ENCODE measurements at places on chromosomes 6 and 20.

- H3K4me3 ChIP-seq = no peak overlapping the region
- peaks cover 7% of the 10 kb centered on the region for H3K27me3 ChIP-seq
- no peak for DNase-seq
- no peak overlapping the region for H3K27ac ChIP-seq
- no peaks in the 10 kb centered on the region for H3K36me3 ChIP-seq
These were observed 3.9 kb downstream of the DOK5 start for GRCh38 chr20:54479138-54479906.

- H3K4me3 ChIP-seq = no peak overlapping the region
- no peaks in the 10 kb centered on the region for H3K36me3 ChIP-seq
- DNase-seq = no peak
- H3K27ac ChIP-seq = no peak overlapping the region
These were observed 24.3 kb upstream of the DLGAP4 start for GRCh38 chr20:36281785-36282380.

- no peaks in the 10 kb centered on the region for H3K36me3 ChIP-seq
- no peaks in the 10 kb centered on the region for H3K27me3 ChIP-seq
- H3K4me3 ChIP-seq = no peak overlapping the region
- H3K4me1 ChIP-seq = peaks cover 9% of the 10 kb centered on the region
- H3K27ac ChIP-seq = no peak overlapping the region
- peak; percentile 75 for DNase-seq
These were observed 679 bp upstream of the LPIN3 start for GRCh38 chr20:41339957-41340326.

- peaks cover 1% of the 10 kb centered on the region for H3K4me1 ChIP-seq
- peaks cover 70% of the 10 kb centered on the region for H3K36me3 ChIP-seq
- H3K4me3 ChIP-seq = no peak overlapping the region
- H3K27me3 ChIP-seq = no peaks in the 10 kb centered on the region
These were observed 7.3 kb downstream of the TFB1M start for GRCh38 chr6:155306958-155307357.

DNA sequence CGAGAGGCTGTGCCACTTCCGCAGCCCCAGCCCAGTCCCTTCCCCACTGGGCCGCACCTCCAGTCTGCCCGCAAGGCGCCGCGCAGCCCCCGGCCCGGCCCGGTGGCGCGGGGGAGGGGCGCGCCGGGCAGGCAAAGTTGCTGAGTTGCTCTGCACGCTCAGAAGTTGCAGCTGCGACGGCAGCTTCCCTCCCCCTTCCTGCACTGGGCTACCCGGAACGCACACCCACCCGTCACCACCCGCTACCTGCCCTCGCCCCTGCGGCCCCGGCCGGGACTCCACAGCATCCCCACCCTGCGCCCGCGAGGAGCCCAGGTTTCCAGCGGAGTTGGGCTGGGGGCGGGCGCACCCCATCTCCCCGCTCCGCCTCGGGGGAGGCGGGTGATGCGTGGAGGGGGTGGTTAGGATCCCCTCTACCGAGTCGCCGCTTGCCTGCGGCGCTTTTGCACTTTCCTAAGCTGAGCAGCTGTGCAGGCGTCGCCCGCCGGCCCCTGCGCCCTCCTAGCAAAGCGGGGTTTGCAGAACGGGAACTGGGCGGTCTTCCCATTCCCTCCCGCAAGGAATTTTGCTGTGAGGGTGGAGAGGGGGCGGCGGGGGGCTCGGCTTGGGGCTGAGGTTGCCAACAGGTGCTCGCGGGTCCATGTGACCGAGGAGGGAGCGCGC is 55.9 kb upstream of the RREB1 start:
- DNase-seq = peak; percentile 83
- no peaks in the 10 kb centered on the region for H3K27me3 ChIP-seq
- H3K36me3 ChIP-seq = no peaks in the 10 kb centered on the region
- H3K4me3 ChIP-seq = peak overlapping the region; percentile 54
- H3K4me1 ChIP-seq = peaks cover 26% of the 10 kb centered on the region

DNA sequence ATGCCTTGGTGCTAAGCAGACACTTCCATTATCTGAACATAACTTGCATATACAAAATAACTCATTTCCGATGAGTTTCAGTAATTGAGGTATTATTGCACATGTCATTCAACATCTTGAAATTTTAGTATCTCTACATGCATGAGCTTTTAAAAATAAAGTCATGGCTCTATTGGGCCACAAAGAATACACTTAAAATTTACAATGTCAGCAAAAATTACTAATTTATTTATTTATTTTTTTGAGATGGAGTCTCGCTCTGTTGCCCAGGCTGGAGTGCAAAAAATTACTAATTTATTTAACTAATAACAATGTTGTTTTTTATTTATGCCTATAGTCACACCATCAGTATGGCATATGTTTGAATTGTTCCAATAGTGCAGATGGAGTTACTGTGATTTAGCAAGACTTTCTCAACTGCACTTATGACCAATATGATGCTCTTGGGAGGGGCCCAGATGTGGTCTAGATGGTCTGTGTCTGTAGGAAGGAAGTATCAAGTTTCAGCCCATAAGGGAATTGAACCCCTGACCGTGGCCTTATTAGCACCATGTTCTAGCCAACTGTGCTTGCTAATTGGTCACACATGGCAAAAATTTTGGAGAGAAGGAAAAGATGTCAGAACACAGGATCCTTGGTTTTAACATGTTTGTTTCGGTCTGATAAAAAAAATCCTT is 370.7 kb upstream of the TSHZ2 start:
- no peak overlapping the region for H3K4me3 ChIP-seq
- no peaks in the 10 kb centered on the region for H3K4me1 ChIP-seq
- DNase-seq = no peak
- no peaks in the 10 kb centered on the region for H3K36me3 ChIP-seq
- H3K27me3 ChIP-seq = no peaks in the 10 kb centered on the region
- no peak overlapping the region for H3K27ac ChIP-seq

DNA sequence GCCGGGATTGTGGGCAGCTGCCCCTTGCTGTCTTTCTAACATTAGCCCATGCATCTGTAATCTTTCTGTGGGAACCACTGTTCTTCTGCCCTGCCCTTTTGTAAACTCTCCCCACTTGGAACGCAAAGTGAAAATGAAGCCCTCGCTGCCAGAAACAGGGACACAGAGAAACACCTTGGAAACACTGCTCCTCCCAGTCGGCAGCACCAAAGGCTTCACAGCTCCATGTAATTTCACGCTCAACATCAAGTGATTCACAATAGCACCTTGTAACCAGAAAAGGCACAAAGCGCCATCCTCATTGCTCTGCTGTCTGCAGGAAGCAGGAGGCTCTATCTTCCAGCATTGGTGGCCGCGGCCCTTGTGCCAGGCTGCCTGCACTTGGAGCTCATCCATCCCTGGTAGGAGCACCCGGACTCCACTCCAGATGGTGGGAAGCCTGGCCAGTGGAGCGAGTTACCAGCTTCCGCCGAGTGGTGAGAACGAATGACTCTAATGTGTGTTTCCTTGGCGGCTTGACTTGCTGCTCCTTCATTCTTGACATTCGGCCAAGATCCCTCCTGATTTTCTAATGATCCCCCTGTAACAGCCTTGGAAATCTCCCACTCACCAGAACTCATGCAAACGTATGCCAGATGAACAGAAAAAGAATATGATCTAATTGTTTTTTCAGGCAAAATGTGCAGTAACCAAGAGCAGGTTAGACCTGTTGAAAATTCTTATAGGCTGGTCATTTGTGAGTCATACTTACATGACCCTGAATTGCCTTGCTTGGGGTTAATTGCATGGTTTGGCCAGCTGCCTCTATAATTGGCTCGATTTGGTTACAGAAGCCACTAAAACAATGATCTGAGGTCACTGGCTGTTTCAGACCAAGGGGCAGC is 169.1 kb upstream of the CDYL start:
- DNase-seq = no peak
- H3K4me1 ChIP-seq = no peaks in the 10 kb centered on the region
- peaks cover 3% of the 10 kb centered on the region for H3K27me3 ChIP-seq
- no peak overlapping the region for H3K27ac ChIP-seq
- no peak overlapping the region for H3K4me3 ChIP-seq

DNA sequence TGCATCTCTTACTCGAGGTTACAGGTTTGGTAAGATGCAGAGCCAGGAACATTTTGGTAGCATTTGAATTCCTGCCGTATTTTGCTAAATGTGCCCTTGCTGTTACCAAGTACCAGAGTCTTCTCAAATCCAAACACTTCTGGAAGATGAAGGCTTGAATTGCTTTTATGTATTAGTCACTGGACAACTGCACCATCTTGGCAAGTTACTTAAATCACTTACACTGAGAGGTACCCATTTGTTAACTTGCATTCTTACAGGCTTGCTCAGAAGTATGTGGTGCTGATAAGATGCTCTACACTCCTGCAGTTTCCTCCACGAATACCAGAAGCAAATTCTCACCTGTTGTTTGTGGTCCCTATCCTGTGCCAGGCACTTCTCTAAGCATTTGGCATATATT is 12.7 kb downstream of the IL22RA2 start:
- H3K4me3 ChIP-seq = no peak overlapping the region
- no peak for DNase-seq
- no peaks in the 10 kb centered on the region for H3K36me3 ChIP-seq
- no peak overlapping the region for H3K27ac ChIP-seq
- peaks cover 23% of the 10 kb centered on the region for H3K4me1 ChIP-seq

- no peaks in the 10 kb centered on the region for H3K4me1 ChIP-seq
- H3K27me3 ChIP-seq = peaks cover 12% of the 10 kb centered on the region
- H3K36me3 ChIP-seq = no peaks in the 10 kb centered on the region
- no peak for DNase-seq
- H3K27ac ChIP-seq = no peak overlapping the region
These were observed 7.2 kb downstream of the ADGRF1 start for GRCh38 chr6:47034926-47035325.

DNA sequence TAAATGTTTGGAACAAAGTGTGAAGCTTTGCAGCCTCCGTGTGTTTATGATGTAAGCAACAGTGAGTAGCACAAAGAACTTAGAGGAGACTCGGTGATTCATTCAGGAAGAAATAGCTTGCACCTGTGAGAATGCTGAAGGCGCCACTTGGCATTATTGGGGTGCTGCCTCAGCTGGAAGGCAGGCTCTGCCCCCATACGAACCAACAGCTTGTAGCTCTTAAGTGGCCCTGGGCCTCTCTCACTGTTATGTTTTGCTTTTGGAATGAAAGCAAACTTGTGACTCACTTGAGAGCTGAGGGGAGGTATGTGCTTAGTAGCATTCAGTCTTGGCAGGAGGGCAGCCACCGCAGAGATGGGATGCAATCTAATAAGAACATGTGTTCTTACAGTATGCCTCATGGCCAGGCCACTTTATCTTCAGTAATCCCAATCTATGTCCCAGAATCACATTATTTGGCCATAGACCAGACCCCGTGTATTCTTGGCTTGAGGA is 310.7 kb downstream of the EYA4 start:
- H3K36me3 ChIP-seq = no peaks in the 10 kb centered on the region
- no peak for DNase-seq
- no peak overlapping the region for H3K27ac ChIP-seq
- H3K27me3 ChIP-seq = peaks cover 3% of the 10 kb centered on the region
- no peak overlapping the region for H3K4me3 ChIP-seq

- H3K27ac ChIP-seq = no peak overlapping the region
- no peaks in the 10 kb centered on the region for H3K4me1 ChIP-seq
- no peak overlapping the region for H3K4me3 ChIP-seq
- H3K27me3 ChIP-seq = no peaks in the 10 kb centered on the region
- no peak for DNase-seq
These were observed 74.5 kb downstream of the GFOD1 start for GRCh38 chr6:13412639-13413465.

- DNase-seq = no peak
- no peak overlapping the region for H3K4me3 ChIP-seq
- no peak overlapping the region for H3K27ac ChIP-seq
- no peaks in the 10 kb centered on the region for H3K36me3 ChIP-seq
- no peaks in the 10 kb centered on the region for H3K27me3 ChIP-seq
These were observed 196.3 kb upstream of the SUPT3H start for GRCh38 chr6:45574014-45574461.

GRCh38 chr6:14379568-14379967 is 262.0 kb downstream of the CD83 start:
- no peak overlapping the region for H3K4me3 ChIP-seq
- DNase-seq = no peak
- H3K27me3 ChIP-seq = no peaks in the 10 kb centered on the region
- H3K36me3 ChIP-seq = no peaks in the 10 kb centered on the region
- peaks cover 72% of the 10 kb centered on the region for H3K4me1 ChIP-seq

GRCh38 chr6:167120583-167120903 is 2.4 kb upstream of the CCR6 start:
- no peak for DNase-seq
- no peaks in the 10 kb centered on the region for H3K36me3 ChIP-seq
- peaks cover 3% of the 10 kb centered on the region for H3K27me3 ChIP-seq
- H3K27ac ChIP-seq = no peak overlapping the region

GRCh38 chr6:139676718-139677117 is 302.3 kb upstream of the CITED2 start:
- H3K4me3 ChIP-seq = no peak overlapping the region
- H3K27ac ChIP-seq = no peak overlapping the region
- H3K27me3 ChIP-seq = no peaks in the 10 kb centered on the region
- DNase-seq = no peak
- H3K36me3 ChIP-seq = no peaks in the 10 kb centered on the region
